ENCODE measurements at places on chromosomes 11 and 22.

- DNase-seq: no peak
Observed at GRCh38 chr11:20134991-20135736, 25.1 kb downstream of the DBX1 start.

DNA sequence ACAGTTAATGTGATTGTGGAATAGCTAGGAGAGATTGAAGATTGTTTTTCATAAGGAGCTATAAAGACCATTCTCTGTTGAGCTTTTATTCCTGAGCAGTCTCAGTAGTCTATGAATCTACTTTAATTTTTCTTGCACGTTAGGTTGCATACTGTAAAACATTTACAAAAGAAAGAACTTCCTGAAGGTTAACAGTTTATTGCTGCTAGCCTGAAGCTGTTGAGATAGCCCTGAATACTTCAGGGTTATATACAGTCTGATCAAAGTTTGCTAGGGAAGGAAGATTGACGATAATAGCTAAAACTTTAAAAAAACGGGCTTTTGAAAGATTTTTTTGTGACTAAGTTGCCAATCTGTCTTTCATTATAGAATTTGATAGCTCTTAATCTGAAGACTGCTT, 64.8 kb downstream of the PPP6R3 start:
- DNase-seq: no peak

GRCh38 chr11:16814410-16815046, 76.1 kb downstream of the C11orf58 start:
- no peak for DNase-seq

DNA sequence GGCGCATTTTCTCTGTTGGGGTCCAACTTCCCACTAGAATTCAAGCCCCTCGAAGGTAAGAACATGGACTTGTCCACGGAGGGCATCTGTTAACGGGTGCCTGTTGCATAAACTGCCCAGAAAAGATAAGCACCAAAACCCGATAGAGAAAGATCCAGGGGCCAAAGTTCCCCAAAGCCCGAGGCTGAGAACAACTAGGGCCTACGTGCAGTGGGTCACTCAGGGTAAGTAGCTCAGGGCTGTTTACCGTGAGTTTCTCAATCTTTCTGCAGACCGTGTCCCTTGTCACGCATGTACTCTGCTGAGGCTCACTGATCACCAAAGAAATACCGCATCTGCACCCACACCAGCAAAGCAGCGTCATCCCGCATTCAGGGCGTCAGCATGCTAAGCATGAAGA, 24.4 kb downstream of the PGA5 start:
- DNase-seq: no peak

- DNase-seq: peak; percentile 46
Observed at GRCh38 chr11:44634401-44635281, 69.2 kb downstream of the CD82 start.

DNA sequence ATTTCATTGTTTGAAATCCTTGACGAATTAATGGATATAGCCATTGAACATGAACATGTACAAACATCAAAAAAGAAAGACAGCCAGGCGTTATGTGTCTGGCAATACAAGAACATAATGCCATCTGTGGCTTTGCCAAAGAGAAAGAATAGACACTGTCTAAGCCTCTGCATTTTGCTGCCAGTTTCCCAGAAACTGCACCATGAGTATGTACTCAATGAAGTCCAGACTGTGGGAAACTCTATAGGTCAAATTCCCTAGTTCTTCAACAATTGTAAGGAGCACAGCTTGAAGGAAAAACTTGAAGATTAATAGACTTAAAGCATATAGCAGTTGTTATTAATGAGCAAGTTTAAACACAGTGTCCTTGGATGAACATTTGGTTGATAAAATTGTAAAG, 71.3 kb downstream of the BBOX1 start:
- DNase-seq: no peak

GRCh38 chr22:33512908-33513307, 407.4 kb downstream of the LARGE1 start:
- no peak for DNase-seq

- DNase-seq: no peak
Observed at GRCh38 chr22:26082866-26083265, 86.4 kb upstream of the SEZ6L start.

DNA sequence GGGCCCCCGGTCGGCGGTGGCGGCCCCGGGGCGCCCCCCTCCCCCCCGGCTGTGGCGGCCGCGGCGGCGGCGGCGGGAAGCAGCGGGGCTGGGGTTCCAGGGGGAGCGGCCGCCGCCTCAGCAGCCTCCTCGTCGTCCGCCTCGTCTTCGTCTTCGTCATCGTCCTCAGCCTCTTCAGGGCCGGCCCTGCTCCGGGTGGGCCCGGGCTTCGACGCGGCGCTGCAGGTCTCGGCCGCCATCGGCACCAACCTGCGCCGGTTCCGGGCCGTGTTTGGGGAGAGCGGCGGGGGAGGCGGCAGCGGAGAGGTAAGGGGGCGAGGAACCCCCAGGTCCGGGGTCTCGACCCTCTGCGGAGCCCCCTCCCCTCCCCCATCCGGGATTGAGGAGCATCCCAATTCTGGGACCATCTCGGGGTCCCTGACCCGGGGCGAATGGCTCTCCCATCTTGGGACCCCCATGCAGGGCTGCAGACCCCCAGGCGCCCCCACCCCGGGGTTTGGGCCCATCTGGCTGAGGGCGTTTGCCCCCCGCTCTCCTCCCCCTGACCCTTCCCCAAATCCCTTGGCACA, 431 bp downstream of the KMT2A start:
- peak; percentile 27 for DNase-seq

GRCh38 chr11:64065712-64066111, 30.0 kb downstream of the FLRT1 start:
- DNase-seq: no peak

DNA sequence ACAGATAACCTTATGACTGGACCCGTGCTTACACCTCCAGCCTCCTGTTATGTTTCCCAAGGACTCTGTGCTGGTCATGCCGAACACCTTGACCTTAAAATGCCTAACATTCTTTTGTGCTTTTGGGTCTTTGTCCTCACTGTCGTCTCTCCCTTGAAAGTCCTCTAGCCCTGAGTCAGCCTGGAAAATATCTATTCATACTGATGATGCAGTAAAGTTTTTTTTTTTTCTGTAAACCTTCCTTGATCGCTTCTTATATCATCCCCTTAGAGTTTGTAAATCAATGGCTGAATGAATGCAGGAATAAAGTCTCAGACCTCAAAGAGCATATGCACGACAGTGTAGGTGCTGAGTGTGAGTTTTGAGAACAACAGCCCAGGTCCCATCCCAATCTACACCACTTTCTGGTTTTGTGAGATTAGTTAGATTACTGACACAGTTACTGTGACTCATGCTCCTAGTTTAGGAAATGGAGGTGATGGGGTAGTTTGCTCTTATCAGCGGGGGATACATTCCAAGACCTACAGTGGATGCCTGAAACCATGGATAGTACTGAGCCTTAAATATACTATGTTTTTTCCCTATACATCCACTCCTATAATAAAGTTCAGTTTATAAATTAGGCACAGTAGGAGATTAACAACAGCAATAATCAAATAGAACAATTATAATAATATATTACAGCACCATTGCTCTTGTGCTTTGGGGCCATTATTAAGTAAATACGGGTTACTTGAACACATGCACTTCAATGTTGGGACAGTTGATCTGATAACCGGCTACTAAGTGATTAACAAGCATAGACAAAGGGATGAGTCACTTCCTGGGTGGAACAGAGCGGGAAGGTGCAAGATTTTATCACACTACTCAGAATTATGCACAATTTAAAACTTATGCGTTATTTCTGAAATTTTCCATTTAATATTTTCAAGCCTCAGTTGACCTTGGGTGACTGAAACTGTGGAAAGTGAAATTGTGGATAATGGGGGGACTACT, 8.6 kb downstream of the TCN1 start:
- no peak for DNase-seq

DNA sequence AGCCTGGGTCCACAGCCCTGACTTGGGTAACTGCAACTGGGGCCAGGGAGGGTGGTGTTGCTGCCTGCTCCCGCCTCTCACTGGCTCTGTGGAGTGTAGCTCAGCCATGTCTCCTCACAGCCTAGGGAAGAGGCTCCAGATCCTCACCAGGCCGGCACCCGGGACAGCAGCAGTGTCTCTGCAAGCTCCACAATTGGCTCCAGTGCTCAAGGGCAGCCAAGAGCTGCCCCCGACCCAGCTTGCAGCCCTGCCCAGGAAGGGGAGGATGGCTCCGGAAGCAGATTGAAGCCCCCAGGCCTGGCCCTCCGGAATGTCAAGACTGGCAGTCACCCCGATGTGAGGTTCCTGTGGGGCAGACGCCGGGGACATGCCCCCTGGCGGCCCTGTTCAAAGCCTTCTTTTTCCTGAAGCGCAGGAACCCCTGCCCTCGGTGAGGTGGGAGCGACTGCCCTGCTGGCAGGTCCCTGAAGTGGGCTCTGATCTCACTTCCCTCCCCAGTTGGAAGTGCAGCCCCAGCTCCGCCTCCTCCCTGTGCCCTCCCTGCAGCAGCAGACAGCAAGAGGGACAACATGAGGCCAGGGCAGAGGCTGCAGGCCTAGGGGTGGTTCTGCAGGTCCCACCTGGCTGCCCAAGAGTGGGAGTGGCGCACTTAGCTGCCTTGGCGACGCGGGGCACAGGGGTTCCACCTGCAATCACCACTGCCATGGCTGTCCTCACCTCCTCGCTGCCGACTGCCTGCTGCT, 816.2 kb upstream of the LUZP2 start:
- no peak for DNase-seq

GRCh38 chr11:72703267-72704008, 29.2 kb upstream of the PDE2A start:
- no peak for DNase-seq

DNA sequence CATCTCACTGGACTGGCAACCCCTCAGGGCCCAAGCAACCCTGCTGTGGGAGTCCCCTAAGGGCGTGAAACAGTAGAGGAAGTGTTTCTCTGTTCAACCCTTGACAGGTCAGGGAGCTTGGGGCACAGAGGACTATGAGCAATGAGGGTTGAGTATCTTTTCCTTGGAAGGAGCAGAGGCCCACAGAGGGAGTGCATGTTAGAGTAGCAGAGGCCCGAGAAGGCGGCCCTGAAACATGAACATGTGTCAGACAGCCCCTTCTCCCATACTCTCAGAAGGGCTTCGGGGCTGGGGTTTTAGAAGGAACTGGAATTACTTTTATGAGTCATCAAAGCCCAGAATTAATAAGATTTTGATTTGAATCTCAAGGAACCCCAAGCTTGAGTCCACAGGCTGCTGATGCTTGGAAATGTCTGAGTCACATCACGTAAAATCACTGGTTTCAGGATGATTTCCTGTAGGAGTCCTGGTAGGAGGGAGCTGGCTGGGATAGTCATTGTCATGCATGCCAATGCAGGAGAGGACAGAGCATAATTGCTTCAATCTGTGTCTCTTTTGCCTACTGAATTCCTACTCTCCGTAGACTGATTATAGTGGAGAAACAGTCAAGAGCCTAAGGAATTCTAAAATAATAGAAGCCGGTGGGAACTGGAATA, 22.6 kb downstream of the C11orf71 start:
- no peak for DNase-seq

GRCh38 chr11:47353978-47354774, 1.7 kb upstream of the MYBPC3 start:
- no peak for DNase-seq

DNA sequence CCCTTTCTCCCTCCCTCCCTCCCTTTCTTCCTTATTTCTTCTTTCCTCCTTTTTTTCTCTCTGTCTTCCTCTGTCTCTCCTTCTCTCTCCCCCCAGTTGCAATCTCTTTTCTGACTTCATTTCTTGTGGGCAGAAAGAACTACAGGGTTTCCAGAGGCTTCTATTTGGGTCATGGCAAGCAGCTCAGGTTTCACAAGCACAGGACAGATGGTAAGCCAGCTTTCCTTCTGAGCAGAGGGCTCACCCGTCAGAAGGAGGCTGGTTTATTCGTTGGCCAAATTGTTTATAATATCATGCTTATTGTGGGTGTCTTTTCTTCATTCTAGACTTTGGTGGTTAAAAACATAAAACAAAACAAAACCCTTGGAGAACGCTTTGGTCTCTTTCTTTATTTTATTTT, 58.9 kb upstream of the CLMP start:
- no peak for DNase-seq

DNA sequence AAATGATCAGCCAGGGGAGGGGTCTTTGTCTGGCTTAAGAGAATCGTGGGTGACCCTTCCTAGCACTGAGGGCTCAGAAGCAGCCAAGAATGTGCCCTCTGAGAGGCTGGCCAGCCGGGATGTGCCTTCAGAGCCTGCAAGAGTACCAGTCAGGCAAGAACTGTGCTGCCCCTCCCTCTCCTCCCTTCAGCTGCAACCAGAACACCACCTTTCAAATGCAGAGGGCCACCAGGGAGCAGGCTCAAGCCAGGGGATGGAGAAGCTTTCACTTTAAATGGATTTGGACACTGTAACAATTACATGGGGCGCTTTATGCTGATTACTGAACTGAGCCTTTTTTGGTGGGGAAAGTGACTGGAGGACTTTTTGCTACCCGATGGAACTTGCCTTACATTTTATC, 44.9 kb upstream of the TENM4 start:
- no peak for DNase-seq

DNA sequence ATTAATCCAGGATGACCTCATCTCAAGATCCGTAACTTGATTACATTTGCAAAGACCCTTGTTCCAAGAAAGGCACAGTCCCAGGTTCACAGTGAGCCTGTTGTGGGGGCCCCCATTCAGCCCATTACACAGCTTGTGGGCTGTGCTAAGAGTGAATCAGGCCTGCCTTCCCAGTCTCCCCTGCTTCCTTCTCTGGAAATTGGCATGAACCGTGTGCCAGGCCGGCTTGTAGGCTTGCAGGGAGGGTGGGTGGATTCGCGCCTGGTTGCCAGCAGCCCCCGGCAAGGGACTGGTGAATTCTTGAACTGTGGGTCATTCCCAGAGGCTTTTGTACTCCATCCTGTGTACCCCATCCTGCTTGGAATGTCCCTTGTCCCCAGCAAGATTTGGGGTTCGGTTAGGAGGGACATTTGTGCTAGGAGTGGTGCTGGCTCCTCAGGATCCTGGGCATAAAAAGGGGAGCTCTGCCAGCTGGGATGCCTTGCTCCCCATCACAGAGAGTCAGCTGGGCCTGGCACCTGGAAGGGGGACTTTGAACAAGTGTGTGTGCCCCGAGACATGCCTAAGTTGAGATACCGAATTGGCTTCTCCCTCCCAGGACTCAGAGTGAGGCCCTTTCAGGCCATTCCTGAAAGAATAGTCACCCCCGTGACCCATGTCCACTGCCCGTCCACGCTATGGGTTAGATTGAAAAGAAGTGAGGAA, 818.2 kb downstream of the BRD1 start:
- DNase-seq: no peak

DNA sequence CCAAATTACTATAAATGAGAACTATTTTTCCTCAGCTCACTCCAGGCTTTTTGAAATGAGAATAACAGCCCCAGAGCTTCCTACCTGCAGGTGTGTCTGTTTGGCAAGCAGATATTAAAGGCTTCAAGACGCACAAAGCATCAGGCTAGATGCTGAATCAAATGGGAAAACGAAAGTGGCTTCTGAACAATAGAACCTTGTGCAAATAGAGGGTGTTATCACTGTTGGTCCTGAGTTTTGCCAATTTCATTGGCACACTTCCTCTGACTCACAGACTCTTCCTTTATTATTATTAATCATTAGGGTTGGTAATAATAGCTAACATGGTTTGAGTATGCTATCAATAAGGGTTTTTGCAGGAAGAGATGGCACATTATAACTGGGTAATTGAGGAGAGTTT, 13.4 kb downstream of the SYT13 start:
- no peak for DNase-seq

Data from HEK293T (cell line).